ENCODE measurements at places on chromosomes 4 and X. TPM values are rescaled to one million over a fixed set of nuclear protein-coding genes. Genes with fewer than 3 reads are reported as not detected.

SPANXB1 gene
- not detected for total RNA-seq

CSN1S1 gene
- not detected for total RNA-seq

HTN1 gene
- not detected for total RNA-seq

LANCL3 gene
- total RNA-seq, result 1.6 TPM

RASSF6 gene
- not detected for total RNA-seq

Data from cardiac atrium fibroblast (primary cell).